ENCODE measurements at places on chromosomes 6 and 20.

- DNase-seq = peak; percentile 16
Observed at GRCh38 chr6:154995254-154996015, at the start of gene TIAM2. TIAM2 (plus strand) TSS chr6:154995315; CDS start chr6:155129224, 133,909 bp downstream.

GRCh38 chr20:53247468-53248103, 275.4 kb downstream of the TSHZ2 start:
- DNase-seq = no peak

DNA sequence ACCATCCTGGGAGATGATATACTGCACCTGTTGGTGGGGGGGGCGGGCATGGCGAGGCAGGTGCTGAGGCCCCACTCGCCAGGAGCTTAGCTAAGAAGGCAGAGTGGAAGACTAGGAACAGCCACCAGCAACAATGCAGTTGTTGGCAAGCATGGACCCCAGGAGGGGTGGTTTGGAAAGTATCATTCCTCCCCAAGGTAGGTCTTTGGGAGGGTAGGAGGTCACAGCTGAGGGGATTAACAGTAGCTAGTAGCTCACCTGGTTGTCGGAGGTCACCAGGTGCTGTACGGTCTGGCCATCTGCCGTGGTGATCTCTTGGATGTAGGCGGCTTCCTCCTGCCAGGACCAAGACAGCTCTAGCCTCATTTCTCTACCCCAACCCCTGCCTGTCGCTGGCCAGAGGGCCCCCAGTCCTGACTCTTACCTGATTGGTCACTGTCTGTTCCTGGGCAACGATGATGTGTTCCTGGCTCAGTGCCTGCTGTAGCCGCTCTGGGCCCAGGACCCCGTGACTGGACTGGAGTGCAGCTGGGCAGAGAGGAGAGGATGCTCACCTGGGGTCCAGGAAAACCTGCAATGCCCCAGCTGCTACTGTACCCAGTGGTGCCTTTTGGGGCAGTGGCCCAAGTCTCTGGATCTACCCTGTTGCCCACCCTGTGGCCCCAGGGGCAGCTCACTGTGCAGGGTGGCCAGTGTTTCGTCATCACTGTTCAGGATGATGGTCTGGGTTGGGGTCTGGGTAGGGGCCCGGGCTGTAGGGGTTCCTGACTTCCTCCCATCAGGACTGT, 15.3 kb downstream of the PCIF1 start:
- no peak for DNase-seq

DNA sequence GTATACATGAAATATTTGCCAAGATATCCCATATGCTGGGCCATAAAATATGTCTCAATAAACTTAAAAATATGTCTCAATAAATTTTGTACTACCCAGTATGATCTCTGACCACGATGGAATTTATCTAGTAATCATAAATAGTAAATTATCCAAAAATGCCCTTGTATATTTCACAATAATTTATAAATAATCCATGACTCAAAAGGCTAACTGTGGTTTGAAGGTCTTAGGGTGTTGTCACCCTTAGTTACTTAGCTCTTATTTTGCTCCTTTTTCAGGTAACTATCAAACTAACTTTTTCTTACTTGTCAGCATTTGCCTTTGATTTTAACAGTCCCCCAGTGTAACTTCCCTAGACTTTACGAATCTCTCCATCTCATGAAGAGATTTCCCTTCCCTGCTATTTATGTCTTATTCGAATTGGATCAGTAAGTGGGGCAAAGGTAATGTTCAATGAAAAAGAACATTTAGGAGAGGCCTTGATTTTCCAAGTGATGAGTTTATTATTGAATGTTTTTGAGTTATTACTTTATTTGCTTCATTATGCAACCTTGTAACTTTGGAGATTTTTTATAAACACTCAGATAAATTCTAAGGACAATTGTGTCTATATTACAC, 109.0 kb upstream of the THBS2 start:
- DNase-seq = no peak

- DNase-seq = no peak
Observed at GRCh38 chr6:19394051-19394450, 443.1 kb upstream of the ID4 start.

GRCh38 chr6:20168690-20169089, 43.6 kb downstream of the MBOAT1 start:
- no peak for DNase-seq

GRCh38 chr6:34934516-34934915, 45.5 kb downstream of the ANKS1A start:
- DNase-seq = no peak

DNA sequence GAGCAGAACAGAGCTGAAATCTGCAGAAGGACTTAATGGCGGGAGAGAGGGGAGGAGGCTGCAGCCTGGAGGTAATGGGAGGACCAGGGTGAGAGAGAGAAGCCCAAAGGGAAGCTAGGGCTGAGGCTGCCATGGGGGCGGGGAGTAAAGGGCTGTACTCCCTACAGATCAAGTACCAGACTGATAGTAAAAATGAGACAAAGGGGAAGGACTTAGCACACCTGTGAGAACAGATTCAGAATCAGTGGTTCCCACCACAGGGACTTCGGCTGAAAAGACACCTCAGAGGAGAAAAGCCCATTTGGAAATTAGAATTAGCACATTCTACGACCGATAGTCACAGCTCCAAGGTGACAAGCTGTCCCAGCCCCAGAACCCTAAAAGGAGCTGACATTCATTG, 6.4 kb upstream of the TBXT start:
- DNase-seq = no peak

DNA sequence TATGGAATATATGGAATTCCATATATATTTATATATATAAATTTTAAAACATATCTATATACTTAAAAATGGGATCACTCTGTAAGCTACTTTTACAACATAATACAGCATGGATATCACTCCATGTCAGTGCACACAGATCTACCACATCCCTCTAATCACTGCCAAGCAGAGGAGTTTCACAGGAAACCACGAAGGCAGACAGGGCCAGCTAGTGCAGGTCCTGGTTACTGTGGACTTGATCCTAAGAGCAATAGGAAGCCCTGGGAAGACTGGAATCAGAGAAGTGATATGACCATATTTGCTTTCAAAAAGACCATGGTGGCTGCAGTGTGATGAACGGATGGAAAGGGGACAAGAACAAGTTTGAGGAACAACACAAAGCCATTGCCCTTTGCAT, 40.0 kb upstream of the NRN1 start:
- no peak for DNase-seq

GRCh38 chr20:11849270-11849915, 68.3 kb upstream of the BTBD3 start:
- no peak for DNase-seq

DNA sequence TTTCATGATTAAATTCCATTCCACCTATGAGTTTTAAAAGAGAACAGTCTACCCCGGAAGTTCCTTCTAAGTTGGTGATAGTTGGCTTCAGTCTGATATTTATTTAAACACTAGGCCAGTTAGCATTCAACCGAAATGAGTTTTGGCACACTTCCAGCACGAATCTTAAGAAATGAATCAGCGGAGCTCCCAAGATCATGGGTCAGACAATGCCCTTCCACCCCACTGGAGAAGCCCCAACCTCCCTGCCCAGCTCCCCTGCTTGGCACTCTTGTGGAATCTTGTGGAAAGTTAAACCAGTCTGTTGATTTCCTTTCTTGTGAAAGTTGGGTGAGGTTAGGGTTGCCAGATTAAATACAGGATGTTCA, 64.3 kb downstream of the MKKS start:
- no peak for DNase-seq

DNA sequence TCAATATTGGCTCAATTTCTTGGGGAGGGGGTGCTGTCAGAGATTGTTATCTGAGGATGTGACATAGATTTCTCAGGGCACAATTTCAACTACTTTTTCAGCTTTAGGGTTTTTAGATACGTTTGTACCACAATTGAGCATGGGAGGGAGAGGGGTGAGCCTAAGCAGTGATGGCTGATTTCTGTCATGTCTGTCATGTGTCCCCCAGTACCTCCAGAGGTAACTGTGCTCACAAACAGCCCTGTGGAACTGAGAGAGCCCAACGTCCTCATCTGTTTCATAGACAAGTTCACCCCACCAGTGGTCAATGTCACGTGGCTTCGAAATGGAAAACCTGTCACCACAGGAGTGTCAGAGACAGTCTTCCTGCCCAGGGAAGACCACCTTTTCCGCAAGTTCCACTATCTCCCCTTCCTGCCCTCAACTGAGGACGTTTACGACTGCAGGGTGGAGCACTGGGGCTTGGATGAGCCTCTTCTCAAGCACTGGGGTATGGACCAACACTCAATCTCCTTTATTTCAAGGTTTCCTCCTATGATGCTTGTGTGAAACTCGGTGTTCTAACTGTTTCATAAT, 3.4 kb downstream of the HLA-DRA start:
- no peak for DNase-seq

DNA sequence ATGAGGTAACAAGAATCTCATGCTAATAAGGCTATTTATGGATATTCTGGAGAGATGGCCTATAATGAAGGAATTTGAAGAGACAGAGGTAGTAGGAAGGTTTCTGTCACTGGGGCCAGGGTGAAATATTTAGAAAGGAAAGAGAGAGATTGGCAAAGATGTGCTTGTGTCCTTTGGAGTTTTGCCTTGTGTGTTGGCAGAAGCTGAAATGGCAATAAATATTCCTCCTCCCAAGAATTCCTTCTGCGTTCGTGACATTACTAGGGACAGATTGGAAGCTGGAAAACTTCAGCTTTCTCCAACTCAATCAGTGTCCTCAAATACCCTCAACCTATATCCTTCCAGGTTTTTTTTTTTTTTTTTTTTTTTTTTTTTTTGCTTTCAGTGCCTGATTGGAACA, 6.3 kb downstream of the SAMD5 start:
- no peak for DNase-seq

GRCh38 chr6:120938164-120938875, 396.0 kb downstream of the TBC1D32 start:
- DNase-seq = no peak

DNA sequence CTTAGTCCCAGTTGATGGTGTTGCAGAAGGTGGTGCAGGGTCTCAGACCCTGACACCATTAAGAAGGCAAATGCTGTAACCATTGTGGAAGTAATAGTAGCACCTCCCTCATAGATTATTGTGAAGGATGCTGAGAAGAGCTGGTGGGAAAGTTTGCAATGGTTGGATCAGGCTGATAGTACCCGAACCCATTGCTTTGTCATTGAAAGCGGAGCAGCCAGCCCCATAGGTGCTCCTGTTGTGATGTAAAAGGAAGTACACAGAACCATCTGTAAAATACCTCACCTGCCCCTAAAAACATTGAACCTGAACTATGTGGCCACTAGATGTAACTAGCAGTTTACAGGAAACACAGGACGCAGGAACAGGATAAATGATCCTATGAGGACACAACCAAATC, 31.5 kb downstream of the RIOK1 start:
- no peak for DNase-seq

DNA sequence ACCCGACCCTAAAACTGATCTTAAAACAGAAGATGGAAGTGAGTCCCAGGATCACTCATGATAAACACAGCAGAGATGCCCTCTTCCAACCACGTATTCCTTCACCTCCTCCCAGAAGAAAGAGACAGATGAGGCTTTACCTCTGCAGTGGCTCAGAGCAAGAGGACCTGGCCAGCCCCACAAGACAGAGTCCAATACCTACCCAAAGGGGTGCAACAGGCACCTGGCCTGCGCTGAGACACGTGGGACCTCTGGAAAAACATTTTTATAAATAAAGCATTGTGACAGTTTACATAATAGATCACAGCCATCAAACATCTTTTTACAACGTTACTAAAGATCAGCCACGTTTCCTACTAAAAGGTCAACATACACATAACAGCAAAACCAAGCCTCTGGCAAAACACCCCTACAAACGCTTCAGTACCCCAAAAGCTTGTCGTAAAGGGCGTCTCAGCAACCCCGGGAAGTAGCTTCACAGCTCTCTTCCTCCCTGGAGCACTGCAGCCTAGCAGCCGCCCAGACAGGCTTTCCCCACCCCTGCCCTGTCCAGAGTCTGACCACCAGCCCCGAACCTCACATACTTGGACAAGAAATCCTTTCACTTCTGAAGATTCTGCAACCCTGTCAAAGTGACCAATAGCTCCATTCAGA, 2.9 kb downstream of the TAF4 start:
- DNase-seq = no peak

- no peak for DNase-seq
Observed at GRCh38 chr20:4090756-4091489, 75.6 kb upstream of the RNF24 start.

DNA sequence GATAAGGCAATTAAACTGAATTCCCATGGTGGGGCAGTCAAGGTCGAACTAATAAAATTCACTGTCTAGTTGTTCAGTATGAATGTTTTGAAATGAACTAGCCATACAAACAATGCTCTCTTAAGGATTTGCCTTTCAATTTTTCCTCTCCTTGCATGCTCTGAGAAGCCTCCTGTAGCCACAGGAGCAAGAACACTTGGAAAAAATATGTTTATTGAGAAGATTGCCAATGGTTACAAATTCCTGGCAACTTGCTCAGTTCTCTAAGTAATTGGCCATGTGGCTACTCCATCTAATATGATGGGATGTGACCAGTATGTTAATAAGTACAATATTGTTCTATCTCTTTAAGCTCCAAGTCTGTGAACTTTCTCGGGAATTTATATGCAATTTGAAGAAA, 49.4 kb downstream of the FUT9 start:
- DNase-seq = no peak

- no peak for DNase-seq
Observed at GRCh38 chr6:76803038-76803580, 660.2 kb downstream of the HTR1B start.

- DNase-seq = no peak
Observed at GRCh38 chr20:54633374-54634355, 158.3 kb downstream of the DOK5 start.

DNA sequence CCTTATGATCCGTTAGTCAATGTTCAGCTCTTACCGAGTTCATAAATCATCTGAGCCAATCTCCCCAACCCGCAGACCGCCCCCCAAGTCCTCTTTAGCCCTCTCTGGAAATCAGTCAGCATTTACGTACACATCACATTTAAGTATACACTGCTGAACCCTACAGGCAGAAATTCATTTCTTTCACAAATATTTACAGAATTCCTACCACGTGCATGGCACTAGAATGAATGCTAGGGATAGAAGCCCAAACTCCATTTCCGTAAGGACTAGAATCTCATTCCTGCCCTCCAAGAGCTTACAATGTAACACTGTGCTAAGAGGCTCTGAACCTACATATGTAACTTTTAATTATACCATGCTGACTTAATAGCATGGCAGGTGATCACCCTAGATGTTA, 1.8 kb downstream of the OSER1 start:
- no peak for DNase-seq

DNA sequence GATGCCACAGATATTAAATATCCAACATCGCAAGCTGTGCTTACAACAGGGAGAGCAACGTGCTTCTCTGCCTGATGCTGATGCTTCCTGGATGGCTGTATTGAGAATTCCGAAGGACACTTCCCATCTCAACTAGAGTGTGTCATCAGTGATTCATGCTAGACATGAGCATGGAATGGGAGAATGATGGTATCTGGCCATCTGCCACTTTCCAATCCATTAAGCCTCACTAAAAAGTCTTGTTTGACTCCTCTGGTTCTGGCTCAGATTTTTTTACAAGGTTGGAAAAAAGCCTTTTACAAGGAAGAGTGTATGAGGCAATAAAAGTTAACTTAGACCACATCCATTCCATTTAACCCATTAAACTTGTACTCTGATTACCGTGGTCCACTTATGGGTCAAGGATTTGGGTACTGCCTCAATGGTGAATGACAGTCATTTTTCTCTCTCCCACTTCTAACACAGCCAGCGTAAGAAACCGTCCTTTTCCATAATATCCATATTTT, 265.3 kb downstream of the UST start:
- DNase-seq = no peak
